Peyer's patch (tissue), 4 donors: ENCODE measurements at places on chromosomes 5 and 9. TPM values are rescaled to one million over a fixed set of nuclear protein-coding genes. Genes with fewer than 3 reads are reported as not detected.

DNA sequence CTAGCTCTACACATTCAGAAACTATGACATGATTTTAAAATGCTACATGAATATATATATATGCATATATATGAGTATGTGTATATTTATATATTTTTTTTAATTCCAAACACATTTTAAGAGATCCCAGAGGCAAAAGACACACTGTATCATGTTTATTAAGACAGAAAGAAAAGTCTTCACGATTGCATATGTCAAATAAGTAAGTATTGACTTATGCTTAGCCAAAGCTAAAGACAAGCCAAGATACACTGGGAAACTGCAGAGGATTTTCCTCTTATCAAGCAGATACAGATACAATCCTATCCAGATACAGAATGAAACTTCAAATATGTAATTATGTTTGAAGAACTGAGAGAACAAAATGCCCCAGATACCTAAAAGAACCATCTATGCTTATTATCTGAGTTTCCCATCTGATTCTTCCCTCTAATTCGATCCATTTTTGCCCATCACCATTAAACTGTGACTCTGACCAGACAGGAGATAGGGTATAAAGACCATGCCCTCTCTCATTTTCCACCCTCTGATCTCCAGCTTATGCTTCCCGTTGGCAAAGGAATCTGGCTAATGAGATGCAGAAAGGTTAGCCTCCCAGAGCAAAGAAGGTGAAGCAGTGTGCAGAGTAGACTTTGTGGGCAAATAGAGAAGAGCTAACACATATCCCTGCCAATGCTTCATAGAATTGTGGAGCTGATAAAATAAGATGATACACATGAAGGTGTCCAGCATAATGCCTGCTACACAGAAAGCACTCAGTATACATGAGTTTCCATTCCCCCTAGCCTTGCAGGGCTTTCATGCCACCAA lies 131.0 kb upstream of the TARS1 start:
- DNase-seq, result no peak

- DNase-seq, result no peak
Measured at GRCh38 chr9:120331913-120332312, 248.1 kb downstream of the CDK5RAP2 start.

- DNase-seq, result no peak
Measured at GRCh38 chr5:17415321-17415758, 82.7 kb upstream of the TAF11L2 start.

Gene AGXT2
- 4.8 TPM for total RNA-seq

Gene CYLC2
- total RNA-seq, result not detected

Gene BTNL9
- 8.3 TPM for total RNA-seq

Gene PHF19
- total RNA-seq, result 76.7 TPM
